GM18507 (cell line): ENCODE measurements at places on chromosomes 7 and 10.

- no peak for DNase-seq
Observed at GRCh38 chr7:33743594-33743993, 161.7 kb upstream of the BMPER start.

DNA sequence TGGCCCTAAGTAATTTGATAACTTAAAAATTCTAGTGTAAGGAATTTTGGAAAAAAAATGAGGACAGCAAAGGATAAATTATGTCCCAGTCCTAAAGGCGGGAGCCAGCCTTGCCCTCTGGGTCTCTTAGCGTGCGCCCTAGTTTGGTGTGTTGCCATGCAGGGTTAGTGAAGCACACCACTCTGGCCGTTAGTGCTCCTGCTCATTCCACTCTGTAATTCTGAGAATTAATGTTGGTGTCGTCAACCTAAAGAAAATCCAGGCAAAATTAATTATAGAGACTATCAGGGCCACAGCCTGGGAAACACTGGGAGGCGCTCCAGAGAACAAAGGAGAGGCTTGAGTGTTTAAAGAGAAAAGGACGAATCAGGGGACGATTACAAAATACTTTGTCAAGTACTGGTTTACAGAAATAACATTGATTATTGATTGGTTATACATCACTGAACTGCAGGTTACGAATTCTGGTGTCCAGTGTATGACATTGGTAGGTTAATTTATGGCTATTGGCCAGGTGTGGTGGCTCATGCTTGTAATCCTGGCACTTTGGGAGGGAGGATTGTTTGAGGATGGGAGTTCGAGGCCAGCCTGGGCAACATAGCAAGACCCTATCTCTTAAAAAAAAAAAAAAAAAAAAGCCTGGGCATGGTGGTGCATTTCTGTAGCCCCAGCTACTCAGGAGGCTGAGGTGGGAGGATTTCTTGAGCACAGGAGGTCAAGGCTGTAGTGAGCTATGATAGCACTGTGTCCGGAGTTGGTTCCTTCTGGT, 5.8 kb downstream of the DYNC2I1 start:
- DNase-seq: no peak

- no peak for DNase-seq
Observed at GRCh38 chr10:34907743-34908430, 92.8 kb upstream of the PARD3 start.

GRCh38 chr7:6435486-6436384, 12.0 kb downstream of the DAGLB start:
- DNase-seq: peak; percentile 83

- no peak for DNase-seq
Observed at GRCh38 chr7:70183278-70183677, 585.0 kb downstream of the AUTS2 start.

GRCh38 chr7:96720843-96721242, 11.2 kb upstream of the SEM1 start:
- DNase-seq: no peak

DNA sequence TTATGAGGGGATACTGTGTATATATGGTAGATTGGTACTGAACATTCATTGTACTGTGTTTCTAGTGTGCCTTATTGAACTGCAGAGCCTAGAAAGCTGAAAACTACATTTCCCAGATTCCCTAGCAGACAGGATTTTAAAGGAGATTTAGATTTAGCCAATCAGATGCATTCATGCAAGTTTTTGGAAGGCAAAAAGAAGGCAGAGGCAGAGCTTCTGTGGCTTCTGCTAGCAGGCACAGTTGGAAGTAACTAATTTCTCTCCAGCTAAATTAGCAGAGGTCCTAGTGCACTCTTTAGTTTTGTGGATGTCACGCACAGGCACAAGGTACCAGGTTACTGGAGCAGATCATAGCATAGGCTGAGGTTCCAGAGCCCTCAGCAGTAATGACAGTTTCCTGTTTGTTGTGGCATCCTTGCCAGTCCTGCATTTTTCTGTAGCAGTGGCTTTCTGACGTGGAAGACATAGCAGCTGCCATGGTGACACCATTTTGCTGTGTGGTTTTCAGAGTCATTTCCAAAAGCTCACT, 83.7 kb upstream of the CCDC71L start:
- no peak for DNase-seq

- DNase-seq: no peak
Observed at GRCh38 chr7:134726581-134726980, 52.9 kb upstream of the CALD1 start.

DNA sequence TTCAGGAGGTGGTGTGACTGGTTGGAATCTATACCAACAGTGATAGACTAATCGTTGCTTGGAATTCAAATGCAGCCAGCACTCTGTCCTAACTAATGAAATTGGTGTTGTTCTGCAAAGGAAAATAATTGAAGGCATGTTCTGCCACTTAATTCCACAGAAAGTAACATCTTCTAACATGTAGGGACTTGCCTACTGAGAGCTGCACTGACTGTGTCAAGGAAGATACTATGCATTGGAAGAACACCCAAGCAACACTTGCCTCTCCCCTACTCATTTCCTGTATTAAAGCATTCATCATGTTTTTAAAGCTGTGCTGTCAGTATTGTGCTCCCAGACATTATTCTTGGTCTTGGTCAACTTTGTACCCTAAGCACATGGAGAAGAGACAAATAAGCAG, 2.7 kb upstream of the CYP3A7 start:
- DNase-seq: no peak

DNA sequence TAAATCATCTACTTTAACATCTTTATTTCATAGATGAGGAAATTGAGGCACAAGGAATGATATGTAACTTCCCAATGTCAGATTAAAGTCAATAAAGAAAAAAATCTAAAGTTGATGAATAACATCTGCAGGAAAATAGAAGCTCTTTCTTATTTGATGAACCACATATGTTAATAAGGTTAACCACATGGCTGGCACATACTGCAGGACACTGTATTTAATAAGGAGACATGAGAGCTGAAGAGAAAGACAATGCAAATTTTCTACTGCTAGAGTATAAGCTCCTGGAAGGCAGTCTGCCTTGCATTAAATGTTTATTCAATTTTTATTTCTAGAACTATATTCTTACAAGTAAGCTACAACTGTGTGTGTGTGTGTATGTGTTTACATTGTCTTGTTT, 4.4 kb downstream of the RAB11FIP2 start:
- DNase-seq: no peak

- DNase-seq: no peak
Observed at GRCh38 chr7:7251742-7252141, 69.4 kb downstream of the C1GALT1 start.
